ENCODE measurements at places on chromosomes 6 and 20. TPM values are rescaled to one million over a fixed set of nuclear protein-coding genes. Genes with fewer than 3 reads are reported as not detected.

DDO gene
- 10.3 TPM for total RNA-seq

- DNase-seq: no peak
Measured at GRCh38 chr6:34065466-34066217, 80.2 kb downstream of the GRM4 start.

ANKRD66 gene
- total RNA-seq: not detected

DNA sequence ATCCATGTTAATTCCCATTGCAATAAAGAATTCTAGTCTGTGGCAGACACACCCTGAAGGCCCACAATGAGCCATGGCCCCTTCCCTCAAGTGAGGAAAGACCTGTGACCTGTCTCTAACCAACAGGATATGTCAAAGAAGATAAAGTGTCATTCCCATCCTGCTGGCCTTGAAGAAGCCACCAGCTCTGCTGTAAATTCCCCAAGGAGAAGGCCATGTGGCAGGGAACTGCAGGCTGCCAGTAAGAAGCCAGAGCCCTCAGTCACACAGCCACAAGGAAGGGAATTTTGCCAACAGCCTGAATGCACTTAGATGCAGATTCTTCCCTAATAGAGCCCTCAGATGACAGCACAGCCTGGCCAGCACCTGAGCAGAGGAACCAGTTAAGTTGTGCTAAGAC lies 24.8 kb downstream of the VIP start:
- no peak for DNase-seq

TINAG gene
- not detected for total RNA-seq

- DNase-seq: no peak
Measured at GRCh38 chr6:2687456-2687855, 63.3 kb downstream of the MYLK4 start.

LPIN3 gene
- total RNA-seq: 14.2 TPM
